MG63 (cell line): ENCODE measurements at places on chromosomes 16 and 17.

DNA sequence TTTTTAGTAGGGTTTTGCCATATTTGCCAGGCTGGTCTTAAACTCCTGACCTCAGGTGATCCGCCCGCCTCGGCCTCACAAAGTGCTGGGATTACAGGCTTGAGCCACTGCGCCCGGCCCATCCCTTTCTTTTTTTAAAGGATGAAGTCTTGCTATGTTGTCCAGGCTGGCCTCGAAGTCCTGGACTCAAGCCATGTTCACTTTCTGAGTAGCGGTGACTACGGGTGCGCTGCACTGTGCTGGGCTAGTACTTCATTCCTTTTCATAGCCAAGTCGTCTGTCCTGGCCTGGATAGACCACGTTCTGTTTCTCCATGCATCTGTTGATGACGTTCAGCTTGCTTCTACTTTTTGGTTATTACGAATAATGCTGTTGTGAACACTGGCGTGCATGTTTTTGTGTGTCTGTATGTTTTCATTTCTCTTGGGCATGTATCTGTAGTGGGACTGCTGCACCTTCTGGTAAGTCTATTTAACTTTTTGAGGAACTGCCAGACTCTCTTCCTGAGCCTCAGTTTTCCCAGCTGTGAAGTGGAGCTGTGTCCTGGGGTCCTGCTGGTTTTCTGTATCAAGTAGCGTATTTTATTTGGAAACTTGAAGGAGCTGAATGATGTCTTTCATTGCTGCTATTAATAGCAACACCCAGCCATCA is 40.0 kb upstream of the GSE1 start:
- no peak for DNase-seq

DNA sequence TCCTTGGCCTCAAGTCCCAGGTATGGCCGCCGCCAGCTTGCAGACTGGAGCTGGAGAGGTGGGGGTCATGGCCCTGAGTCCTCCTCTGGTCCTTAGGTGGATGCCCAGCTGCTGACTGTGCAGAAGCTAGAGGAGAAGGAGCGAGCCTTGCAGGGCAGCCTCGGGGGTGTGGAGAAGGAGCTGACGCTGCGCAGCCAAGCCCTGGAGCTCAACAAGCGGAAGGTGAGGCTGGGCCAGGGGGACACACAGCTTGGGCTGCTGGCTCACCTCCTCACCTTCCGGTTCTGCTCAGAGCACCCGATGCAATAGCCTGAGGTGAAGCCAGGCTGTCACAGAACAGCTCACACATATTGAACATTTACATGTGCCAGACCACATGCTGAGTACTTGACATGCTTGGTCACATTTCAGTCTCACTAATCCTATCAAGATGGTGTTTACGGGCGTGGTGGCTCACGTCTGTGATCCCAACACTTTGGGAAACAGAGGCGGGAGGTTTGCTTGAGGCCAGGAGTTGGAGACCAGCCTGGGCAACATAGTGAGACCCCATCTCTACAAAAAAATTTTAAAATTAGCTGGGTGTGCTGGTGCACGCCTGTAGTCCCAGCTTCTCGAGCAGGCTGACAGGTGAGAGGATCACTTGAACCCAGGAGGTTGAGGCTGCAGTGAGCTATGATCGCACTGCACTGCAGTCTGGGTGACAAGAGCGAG is 7.4 kb downstream of the RNF40 start:
- DNase-seq: no peak

DNA sequence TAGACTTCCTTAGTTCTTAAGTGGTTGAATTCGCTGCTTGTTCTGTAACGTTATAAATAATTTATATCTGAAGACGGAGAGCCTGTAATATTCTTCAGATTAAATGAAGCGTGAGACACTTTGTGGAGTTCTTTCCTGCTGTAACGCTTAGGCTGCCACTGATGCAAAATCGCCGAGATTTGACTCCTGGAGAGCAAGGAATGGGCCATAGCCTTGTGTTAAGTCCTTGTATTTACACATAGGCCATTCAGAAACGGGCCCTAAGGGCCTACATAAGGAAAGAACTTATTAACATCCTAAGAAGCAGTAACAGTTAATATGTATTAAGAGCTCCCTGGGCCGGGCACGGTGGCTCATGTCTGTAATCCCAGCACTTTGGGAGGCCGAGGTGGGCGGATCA is 936 bp downstream of the EMC6 start:
- DNase-seq: no peak

DNA sequence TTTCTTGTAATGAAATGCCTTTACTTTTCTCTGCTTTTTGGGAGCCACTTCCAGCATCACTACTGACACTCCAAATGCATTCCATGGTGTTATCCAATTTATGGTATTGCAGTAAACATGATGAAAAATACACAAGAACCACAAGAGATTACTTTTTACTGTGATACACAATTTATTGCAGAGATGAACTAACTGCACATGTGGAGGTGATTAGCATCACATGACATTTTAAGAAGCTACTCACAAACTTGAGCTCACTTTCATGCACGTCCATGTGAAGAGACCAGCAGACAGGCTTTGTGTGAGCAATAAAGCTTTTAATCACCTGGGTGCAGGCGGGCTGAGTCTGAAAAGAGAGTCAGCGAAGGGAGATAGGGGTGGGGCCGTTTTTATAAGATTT is 780.5 kb upstream of the GOT2 start:
- no peak for DNase-seq

GRCh38 chr16:14456793-14457481 is 173.1 kb downstream of the PARN start:
- no peak for DNase-seq
